ENCODE measurements at places on chromosomes 3 and 15. TPM values are rescaled to one million over a fixed set of nuclear protein-coding genes. Genes with fewer than 3 reads are reported as not detected.
A peak's percentile ranks its signal among the peaks of the same experiment; 100 is the strongest.

DNA sequence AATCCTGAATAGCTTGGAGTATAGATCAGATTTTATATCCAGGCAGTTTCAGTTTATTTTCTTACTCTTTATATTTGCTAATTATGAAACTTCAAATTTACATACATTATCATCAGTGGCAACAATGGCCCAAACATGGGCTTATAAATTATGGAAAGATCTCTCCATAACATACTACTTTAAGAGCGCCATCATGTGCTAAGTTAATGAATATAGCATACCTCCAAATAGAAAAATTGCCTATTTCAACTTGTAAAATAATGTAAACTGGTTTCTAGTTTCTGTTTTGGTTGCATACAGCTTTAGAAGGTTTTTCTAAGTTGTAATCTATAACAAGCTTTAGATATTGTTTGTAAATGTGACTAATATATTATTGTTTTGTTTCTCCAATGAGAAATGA, 531.3 kb upstream of the UBE2E2 start:
- DNase-seq = no peak

DNA sequence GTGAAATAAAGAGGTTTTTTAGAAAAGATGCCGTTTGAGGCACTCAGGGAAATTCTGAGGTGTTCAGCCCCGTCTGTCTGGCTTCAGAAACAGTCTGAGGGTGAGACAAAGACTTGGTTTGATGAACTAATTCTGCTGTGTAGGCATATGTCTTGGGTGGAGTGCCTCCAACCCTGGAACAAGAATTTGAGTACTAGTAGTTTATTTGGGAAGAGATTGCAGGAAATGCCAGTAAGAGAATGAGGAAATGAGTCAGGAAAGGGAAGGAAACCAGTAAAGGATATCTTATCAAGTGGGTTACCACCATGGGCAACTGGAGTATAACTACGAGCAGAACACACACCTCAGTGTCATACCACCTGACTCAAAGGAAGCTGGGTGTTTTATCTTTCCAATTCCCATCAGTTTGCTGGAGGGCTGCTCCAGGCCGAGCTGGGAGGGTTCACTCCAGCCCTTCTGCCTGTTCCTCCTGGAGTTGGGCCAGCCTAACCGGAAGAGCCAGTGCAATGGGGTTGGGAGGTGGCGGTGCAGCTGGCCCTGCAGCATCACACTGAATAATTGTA, 75.3 kb downstream of the TGFBR2 start:
- DNase-seq = no peak

GRCh38 chr3:70833239-70833960, 521.0 kb upstream of the MDFIC2 start:
- no peak for DNase-seq

DNA sequence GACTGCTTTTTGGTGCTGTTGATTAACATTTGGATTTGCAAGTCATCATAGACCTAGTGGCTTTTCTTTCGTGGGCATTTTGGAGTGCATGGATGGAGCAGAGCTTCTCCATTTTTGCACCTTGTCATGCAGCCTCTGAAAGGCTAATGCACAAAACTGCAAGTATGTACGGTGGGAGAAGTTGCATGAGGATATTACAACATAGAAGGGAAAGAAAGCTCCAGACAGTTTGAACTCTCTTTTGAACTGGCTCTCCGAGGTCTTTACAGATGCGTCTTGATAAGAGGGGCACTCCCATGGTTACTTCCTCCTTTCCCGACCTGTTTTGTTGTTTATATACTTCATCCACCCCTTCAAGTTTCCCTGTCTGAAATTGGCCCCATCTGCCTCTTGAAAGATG, 147.1 kb upstream of the GBE1 start:
- DNase-seq = no peak

DNA sequence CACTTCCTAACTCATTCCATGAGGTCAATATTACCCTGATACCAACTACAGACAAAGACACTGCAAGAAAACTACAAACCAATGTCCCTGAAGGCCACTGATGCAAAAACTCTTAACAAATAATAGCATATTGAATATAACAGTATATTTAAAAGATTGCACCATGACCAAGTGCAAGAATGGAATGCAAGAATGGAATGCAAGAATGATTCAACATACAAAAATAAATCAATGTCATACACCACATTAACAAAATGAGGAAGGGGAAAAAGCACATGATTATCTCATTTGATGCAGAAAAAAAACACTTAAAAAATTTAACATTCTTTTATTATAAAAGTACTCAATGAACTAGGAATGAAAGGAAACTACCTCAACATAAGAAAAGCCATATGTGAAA, 463.1 kb upstream of the NECTIN3 start:
- no peak for DNase-seq

GRCh38 chr3:131619821-131620220, 117.0 kb upstream of the MRPL3 start:
- no peak for DNase-seq

DNA sequence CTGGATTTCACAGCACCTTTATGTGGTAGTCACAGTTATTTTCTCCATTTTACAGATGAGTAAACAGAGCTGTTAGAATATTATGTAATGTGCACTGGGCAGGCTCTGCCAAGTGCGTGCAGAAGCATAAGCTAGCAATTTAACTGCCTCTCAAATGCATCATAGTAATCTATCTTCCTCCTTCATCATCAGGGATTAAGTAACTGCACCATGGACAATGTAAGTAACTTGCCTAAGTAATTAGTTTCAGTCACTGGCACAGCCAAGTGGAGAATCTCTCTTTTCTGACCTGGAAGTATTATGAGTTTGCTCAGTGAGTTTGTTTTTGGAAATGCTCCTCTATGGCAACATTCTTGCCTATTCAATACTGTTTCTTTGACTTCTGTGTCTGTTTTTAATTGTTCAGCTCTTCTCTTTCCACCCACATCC, 260.5 kb downstream of the PTPRG start:
- peak; percentile 44 for DNase-seq

- no peak for DNase-seq
Observed at GRCh38 chr15:42712584-42712983, 24.3 kb downstream of the CDAN1 start.

DNA sequence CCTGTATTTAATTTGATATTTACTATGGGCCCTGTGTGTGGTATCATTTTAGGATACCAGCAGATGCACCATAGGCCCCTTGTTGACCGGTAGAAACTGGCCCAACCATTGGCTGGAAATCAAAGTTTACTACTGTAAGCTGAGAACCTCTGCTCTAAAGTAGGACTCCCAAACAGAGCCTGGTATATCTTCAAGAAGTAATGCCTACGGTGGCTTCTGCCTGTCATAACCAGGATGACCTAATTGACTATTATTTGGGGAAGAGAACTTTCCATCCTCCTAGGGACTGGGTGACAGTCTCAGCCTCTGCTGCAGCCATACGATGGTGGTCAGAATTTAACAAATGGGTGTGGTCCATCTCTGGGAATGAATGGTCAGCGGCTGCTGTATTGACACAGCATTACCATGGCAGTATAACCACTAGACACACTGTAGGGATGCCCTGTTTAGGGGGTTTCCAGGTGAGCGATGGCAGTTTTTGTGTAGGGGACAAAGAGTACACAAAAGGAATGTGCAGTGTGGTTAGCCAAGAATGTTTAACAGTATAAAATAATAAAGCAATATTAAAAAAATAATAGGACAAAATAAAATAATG, 37.3 kb downstream of the RARB start:
- DNase-seq = no peak

- no peak for DNase-seq
Observed at GRCh38 chr15:69668963-69669362, 216.3 kb downstream of the RPLP1 start.

GRCh38 chr15:70198441-70199123, 100.9 kb upstream of the TLE3 start:
- no peak for DNase-seq

- DNase-seq = no peak
Observed at GRCh38 chr3:28042707-28043106, 198.7 kb upstream of the CMC1 start.

DNA sequence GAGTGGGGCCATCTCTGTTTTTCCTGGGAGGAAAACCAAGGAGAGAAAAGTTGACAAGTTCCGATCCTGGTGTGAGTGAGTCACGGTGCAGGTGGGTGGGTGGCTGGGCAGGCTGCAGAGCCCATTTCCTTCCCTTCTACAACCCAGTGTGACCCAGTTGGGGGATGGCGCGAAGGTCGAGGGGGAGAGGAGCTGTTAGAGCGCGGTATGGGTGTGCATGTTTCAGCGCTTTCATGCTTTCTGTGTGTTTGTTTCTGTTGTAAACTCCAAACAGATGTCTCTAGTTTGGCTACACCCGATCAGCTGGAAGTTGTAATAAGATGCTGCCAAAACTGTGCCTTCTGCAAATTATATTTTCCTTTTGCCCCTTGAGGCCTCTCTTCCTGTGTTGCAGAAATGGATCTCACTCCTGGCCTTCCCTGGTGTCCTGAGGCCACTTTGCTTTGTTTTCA, 3.8 kb downstream of the FAM43A start:
- DNase-seq = no peak

DNA sequence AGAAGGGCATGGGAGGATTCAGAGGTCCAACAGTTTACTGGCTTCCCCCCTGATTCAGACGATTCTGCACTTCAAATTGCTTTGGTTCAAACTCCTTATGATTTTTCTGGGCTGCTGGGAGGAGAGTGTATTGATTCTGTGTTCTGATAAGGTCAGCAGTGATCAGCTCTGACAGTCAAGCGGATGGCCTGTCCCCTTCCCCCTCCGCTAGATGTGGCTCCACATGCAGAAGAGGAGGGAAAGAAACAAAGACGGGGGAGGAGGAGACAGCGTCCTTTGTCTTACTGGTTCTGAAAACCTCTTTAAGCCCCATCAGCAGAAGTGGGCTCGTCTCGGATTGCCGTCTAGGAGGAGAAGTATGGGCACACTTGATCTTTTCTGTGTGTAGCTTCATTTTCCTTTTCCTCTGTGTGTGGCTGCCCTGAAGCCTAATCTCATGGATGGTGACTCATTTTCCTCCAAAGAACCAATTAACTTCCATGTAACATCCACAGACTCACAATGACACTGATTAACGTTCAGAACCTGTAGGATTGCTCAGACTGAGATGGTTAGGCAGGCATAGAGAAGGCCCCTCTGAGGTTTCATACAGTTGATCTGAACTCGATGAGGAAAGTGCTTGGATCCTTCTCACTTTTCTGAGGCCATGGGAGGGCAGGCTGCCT, 162.4 kb upstream of the PPP2R3A start:
- no peak for DNase-seq

DNA sequence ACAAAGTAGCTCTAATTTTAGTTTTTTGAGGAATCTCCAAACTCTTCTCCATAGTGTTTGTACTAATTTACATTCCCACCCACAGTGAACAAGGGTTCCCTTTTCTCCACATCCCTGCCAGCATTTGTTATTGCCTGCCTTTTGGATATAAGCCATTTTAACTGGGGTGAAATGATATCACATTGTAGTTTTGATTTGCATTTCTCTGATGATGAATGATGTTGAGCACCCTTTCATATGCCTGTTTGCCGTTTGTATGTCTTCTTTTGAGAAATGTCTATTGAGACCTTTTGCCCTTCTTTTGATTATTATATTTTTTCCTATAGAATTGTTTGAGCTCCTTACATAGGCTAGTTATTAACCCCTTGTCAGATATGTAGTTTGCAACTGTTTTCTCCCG, 239.9 kb upstream of the TPM1 start:
- no peak for DNase-seq

Gene SOX14
- total RNA-seq = not detected

Gene SGO1
- 9.4 TPM for total RNA-seq

Gene C3orf22
- not detected for total RNA-seq

Gene SPTBN5
- total RNA-seq = not detected

Gene IL17RC
- total RNA-seq = 24.5 TPM

Data from Caki2 (cell line).